ENCODE measurements at places on chromosomes 2 and 18. TPM values are rescaled to one million over a fixed set of nuclear protein-coding genes. Genes with fewer than 3 reads are reported as not detected.

GRCh38 chr2:86254576-86255538 is 55.6 kb downstream of the MRPL35 start:
- H3K27me3 ChIP-seq: peaks cover 37% of the 10 kb centered on the region
- no peaks in the 10 kb centered on the region for H3K36me3 ChIP-seq
- DNase-seq: no peak
- no peak overlapping the region for H3K4me3 ChIP-seq

GRCh38 chr2:59920307-59920706 is 633.1 kb downstream of the BCL11A start:
- peaks cover 3% of the 10 kb centered on the region for H3K27me3 ChIP-seq
- no peaks in the 10 kb centered on the region for H3K4me1 ChIP-seq
- no peak for DNase-seq

- no peaks in the 10 kb centered on the region for H3K27me3 ChIP-seq
- no peaks in the 10 kb centered on the region for H3K36me3 ChIP-seq
- no peak overlapping the region for H3K4me3 ChIP-seq
- no peak for DNase-seq
- no peaks in the 10 kb centered on the region for H3K4me1 ChIP-seq
These were observed 378.1 kb downstream of the SOCS6 start for GRCh38 chr18:70666936-70667335.

DNA sequence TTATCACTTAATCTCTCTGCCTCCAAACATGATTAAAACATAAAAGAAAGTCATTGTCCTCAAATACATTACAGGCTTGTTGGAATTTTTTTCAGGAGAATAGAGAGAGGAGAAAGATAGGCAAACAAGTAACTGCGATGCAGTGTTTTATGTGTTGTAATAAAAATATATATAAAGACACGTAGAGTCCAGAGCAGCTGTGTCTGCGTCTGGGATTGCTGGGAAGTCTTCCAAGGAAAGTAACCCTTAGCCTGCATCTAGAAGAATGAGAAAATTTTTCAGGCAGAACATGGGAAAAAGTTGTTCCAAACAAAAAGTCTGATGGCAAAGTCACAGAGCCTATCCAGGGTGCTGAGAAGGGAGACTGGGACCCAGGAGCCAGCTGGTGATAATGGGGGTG is 91.8 kb upstream of the ST6GAL2 start:
- peak overlapping the region; percentile 91 for H3K27ac ChIP-seq
- H3K4me1 ChIP-seq: peaks cover 80% of the 10 kb centered on the region
- DNase-seq: no peak

GRCh38 chr2:226796840-226797288 is 2.8 kb downstream of the IRS1 start:
- H3K36me3 ChIP-seq: peaks cover 10% of the 10 kb centered on the region
- peaks cover 63% of the 10 kb centered on the region for H3K4me1 ChIP-seq
- H3K27me3 ChIP-seq: no peaks in the 10 kb centered on the region
- H3K4me3 ChIP-seq: peak overlapping the region; percentile 59

- DNase-seq: no peak
- no peak overlapping the region for H3K4me3 ChIP-seq
- H3K4me1 ChIP-seq: peaks cover 39% of the 10 kb centered on the region
These were observed 58.5 kb downstream of the ADCY3 start for GRCh38 chr2:24861500-24861899.

DNA sequence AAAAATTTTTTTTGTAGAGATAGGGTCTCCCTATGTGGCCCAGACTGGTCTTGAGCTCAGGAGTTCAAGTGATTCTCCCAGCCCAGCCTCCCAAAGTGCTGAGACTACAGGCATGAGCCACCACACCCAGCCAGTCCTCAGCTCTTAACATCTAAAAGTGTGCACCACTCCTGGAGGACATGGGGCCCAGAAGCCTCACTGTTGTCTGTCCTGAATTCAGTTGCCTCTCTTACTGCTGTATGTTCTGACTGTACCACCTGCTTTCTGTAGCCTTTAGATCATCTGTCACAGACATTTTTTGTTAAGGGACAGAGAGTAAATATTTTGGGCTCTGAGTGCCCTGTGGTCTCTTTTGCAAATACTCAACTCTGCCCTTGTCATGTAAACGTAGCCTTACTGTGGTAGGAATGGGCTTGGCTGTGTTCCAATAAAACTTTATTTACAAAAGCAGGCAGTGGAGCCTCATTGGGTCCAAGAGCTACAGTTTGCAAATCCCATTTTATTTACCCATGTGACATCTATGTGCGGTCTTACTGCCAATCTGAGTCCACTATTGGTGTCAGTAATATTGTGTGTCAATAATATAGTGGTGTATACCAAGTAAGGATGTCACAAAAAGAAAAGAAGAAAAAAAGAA is 38.1 kb downstream of the TMEM37 start:
- no peak overlapping the region for H3K27ac ChIP-seq
- no peak overlapping the region for H3K4me3 ChIP-seq
- DNase-seq: no peak
- H3K36me3 ChIP-seq: no peaks in the 10 kb centered on the region

DNA sequence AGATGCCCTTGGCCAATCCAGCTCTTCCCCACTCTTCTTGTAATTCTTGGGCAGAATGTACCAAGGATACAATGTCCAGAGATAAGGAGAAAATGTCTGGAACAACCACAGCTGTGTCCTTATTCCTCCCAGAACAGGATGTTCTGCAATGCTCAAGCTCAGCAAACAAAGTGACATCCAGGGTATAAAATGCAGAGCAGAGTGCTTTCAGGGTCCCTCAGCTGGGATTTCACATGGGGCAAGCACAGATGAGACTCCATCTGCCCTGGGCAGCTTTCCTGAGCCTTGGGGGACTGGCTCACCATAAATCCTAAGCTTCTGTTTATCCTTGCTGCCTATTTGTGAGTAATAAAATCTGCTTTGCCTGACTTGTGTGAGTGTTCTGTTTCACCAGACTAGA is 127.4 kb downstream of the VAPA start:
- DNase-seq: no peak
- no peaks in the 10 kb centered on the region for H3K27me3 ChIP-seq
- H3K36me3 ChIP-seq: peaks cover 5% of the 10 kb centered on the region
- peaks cover 10% of the 10 kb centered on the region for H3K4me1 ChIP-seq

DNA sequence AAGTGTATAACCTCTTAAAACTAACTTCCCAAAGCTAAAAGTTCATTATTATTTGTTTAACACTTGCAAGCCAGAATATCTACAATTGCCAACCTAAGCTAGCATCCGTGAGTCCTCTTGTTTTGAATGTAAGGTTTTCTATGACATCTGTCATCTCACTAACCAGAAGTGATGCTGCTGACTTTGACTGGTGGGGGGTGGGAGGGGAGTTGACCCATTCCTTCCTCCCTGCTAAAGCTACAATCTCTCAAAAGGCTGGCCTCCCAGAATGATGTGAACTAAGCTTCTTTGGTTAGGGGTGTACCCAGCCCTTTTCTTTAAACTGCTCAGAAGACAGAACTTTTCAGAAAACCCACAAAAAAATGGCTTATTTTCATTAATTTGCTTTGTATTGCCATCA is 280.6 kb downstream of the ZEB2 start:
- no peaks in the 10 kb centered on the region for H3K36me3 ChIP-seq
- no peak overlapping the region for H3K27ac ChIP-seq
- H3K4me3 ChIP-seq: no peak overlapping the region
- H3K27me3 ChIP-seq: no peaks in the 10 kb centered on the region
- peaks cover 3% of the 10 kb centered on the region for H3K4me1 ChIP-seq

DNA sequence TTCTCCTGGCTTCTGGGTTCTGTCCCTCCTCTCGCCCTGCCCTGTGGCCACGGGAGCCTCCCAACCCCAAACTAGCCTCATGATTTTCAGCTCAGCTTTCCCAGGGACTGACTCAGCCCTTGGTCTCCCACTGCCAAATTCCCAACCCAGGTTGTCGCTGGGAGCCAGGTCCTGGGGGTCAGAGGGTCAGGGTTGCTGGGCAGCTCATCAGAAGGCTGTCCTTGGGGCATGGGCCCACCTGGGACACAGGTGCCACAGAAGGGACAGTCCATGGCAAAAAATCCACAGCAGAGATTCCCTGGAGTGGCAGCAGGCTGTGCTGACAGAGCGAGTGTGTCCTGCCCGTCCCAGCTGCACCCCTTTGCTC is 180.4 kb downstream of the TWIST2 start:
- H3K27me3 ChIP-seq: peaks cover 24% of the 10 kb centered on the region
- no peak for DNase-seq
- H3K4me3 ChIP-seq: no peak overlapping the region

DNA sequence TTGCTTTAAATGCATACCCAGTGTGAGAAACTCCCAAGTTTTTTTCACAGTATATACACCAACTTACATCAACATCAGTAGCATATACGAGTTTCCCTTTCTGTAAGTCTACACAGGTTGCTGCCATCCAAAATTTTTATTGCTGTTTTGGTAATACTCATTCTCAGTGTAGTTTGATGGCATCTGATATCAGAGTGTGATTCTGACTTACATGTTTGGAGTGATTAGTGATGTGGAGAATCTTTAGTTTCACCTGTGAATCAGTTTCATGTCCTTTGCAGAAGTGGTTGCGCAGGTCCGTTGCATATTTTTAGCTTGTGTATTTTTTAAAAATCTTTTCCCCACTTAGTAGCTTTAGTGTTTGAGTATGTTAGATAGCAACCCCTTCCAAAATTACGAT is 50.1 kb downstream of the CCDC74A start:
- DNase-seq: no peak
- no peak overlapping the region for H3K4me3 ChIP-seq
- no peak overlapping the region for H3K27ac ChIP-seq
- H3K27me3 ChIP-seq: peaks cover 37% of the 10 kb centered on the region
- no peaks in the 10 kb centered on the region for H3K4me1 ChIP-seq
- no peaks in the 10 kb centered on the region for H3K36me3 ChIP-seq

DNA sequence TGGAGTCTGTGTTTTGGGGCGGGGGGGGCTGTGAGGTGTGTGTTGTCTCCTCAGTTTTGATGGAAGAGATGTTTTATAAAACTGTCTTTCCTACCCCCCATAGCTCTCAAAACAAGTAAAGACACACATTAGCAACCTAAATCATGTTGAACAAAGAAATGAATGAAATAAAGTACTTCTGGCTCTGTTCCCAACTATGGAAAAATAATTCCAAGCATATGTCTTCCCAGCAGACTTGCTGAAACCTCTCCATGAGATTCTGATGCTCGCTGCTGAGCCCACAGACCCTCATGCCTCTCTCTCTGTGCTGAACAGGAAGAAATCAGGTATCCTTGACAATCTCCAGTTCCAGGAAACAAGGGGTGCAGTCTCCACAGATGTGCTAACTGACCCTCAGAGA is 226.7 kb upstream of the KLHL29 start:
- no peak for DNase-seq
- no peak overlapping the region for H3K4me3 ChIP-seq
- no peaks in the 10 kb centered on the region for H3K4me1 ChIP-seq
- no peaks in the 10 kb centered on the region for H3K27me3 ChIP-seq
- no peaks in the 10 kb centered on the region for H3K36me3 ChIP-seq

DNA sequence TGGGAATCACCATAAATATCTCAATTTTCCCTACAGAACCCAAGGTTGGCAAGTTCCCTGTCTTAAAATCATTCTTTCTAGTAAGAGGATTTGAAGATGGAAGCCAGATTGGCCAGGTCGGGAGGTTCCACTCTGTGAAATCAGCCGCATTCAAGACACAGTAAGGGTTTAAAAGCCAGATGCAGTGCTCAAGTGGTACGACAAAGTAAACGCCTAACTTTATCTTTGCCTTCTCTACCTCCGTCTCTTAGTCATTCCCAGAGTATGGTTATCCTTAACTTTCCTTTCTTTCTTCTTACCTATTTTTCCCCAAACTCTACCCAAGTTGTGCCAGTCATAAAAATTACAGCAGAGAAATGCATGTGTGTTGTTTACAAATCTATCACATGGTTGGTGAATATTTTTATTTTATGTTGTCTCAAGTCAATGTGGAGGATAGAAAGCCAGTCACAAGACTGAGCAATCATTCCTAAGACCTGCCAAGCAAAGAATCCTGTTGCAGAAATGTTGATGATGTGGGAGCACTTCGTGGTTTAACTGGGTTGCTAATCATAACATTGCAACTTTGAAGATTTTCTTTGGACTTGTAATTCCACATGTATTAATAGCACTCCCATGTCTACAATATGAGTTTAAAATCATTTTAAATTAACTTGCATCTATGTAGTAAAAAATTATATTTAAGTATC is 62.6 kb downstream of the SLC40A1 start:
- peaks cover 20% of the 10 kb centered on the region for H3K4me1 ChIP-seq
- no peak overlapping the region for H3K27ac ChIP-seq

- no peaks in the 10 kb centered on the region for H3K27me3 ChIP-seq
- H3K4me3 ChIP-seq: no peak overlapping the region
- no peak for DNase-seq
These were observed 52.1 kb upstream of the PXDN start for GRCh38 chr2:1796232-1796930.

GRCh38 chr2:239804161-239805042 is 220.7 kb downstream of the NDUFA10 start:
- DNase-seq: peak; percentile 79
- H3K27me3 ChIP-seq: no peaks in the 10 kb centered on the region
- H3K4me3 ChIP-seq: no peak overlapping the region
- H3K36me3 ChIP-seq: no peaks in the 10 kb centered on the region

- H3K4me3 ChIP-seq: no peak overlapping the region
- H3K27ac ChIP-seq: no peak overlapping the region
- H3K4me1 ChIP-seq: peaks cover 15% of the 10 kb centered on the region
These were observed 44.1 kb upstream of the SLC14A2 start for GRCh38 chr18:45571195-45571594.

DNA sequence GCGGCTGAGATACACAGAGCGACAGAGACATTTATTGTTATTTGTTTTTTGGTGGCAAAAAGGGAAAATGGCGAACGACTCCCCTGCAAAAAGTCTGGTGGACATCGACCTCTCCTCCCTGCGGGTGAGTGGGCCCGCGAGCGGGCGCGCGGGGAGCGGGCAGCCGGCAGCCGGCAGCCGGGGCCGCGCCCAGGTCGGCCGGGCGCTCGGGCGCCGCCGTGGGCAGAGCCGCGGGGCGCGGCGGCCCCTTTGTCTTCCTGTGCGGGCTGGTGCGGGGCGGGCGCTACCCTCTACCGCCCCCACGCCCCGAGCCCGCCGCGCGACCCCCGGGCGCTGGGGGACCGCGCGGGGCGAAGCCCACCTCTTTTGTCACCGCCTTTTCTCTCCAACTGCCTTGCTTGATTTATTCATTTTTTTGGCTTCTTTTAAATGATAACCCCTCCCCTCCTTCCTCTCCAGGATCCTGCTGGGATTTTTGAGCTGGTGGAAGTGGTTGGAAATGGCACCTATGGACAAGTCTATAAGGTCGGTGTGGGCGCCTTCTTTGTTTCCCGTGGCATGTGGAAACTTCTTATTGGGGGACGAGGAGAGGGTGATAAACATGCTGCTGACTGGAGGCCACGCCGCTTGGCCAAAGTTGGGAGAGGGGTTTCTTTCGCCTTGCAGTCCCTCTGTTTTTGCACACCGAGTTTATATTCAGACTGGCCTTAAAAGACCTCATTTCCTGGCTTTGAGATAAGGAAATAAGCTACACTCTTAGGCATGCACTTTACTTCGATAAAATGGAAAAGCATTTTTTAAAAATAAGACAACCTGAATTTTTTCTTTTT is 722 bp downstream of the MAP4K4 start:
- peaks cover 15% of the 10 kb centered on the region for H3K4me1 ChIP-seq
- peak overlapping the region; percentile 53 for H3K27ac ChIP-seq
- DNase-seq: no peak
- peaks cover 15% of the 10 kb centered on the region for H3K36me3 ChIP-seq

The SLC9A2 gene
- total RNA-seq: not detected

The EDAR gene
- total RNA-seq: not detected

The DLGAP1 gene
- total RNA-seq: 0.05 TPM

The ZNF516 gene
- total RNA-seq: 36.3 TPM

All from osteocyte (in vitro differentiated cells).